Prostate gland (tissue), 2 donors: ENCODE measurements at places on chromosomes 11 and 22. TPM values are rescaled to one million over a fixed set of nuclear protein-coding genes. Genes with fewer than 3 reads are reported as not detected.

The SYT8 gene
- total RNA-seq = 1.7 TPM

The SCARF2 gene
- 28.6 TPM for total RNA-seq

DNA sequence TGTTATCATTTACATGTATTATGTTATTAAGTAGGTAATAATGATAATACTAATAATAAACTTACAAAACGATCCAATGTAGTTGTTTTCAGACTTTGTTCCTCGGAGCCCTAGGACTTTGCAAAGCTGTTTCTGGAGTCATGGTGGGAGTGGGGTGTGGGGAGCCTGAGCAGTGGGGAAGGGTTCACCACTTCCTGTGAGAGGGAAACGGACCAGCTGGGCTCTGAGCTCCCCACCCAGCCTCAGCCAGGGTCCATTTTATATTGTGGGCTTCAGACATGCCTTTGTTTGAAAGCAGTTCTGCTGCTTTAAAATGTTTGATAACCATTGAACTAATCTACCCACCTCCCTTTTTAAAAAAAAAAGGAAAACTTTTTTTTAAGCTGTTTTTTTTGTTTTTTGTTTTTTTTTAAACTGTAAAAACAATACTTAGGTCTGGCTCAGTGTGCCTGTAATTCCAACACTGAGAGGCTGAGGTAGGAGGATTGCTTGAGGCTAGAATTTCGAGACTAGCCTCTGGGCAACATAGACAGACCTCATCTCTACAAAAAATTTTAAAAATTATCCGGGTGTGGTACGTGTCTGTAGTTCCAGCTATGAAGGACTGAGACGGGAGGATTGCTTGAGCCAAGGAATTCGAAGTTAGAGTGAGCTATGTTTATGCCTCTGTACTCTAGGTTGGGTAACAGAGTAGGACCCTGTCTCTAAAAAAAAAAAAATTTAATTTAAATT is 7.0 kb downstream of the SERPING1 start:
- no peak overlapping the region for H3K4me3 ChIP-seq
- no peak for DNase-seq
- no peaks in the 10 kb centered on the region for H3K27me3 ChIP-seq
- no peak overlapping the region for H3K27ac ChIP-seq
- H3K4me1 ChIP-seq = no peaks in the 10 kb centered on the region
- no peaks in the 10 kb centered on the region for H3K36me3 ChIP-seq

DNA sequence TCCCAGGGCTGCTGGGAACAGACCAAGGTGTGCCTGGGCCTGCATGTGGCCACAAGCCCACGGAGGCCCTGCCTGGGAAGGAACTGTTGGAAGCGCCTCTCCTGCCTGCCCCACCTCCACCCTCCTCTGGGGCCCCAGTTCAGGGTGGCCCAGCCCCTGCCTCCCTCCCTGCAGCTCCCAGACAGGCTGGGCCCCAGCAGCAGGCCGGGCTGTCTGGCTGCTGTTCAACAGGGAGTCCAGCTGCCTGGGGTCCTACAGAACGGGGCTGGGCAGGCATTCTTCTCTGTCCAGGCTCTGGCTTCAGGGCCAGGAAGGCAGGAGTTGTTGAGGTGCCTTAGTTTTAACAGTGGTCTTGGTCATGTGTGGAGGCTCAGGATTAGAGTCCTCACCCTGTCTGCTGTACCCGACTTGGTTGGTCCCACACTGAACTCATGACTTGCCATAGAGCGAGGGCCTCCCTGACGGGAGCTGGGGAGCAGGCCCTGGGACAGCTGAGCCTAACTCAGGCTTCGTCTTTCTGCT is 11.8 kb downstream of the PRDM11 start:
- peak; percentile 59 for DNase-seq
- H3K4me3 ChIP-seq = no peak overlapping the region
- H3K27me3 ChIP-seq = no peaks in the 10 kb centered on the region
- peak overlapping the region; percentile 70 for H3K27ac ChIP-seq

- no peaks in the 10 kb centered on the region for H3K27me3 ChIP-seq
- DNase-seq = no peak
- H3K27ac ChIP-seq = no peak overlapping the region
- no peaks in the 10 kb centered on the region for H3K4me1 ChIP-seq
These were observed 38.7 kb downstream of the TPBGL start for GRCh38 chr11:75279273-75279672.
